SK-N-SH (cell line): ENCODE measurements at places on chromosomes 4 and X.

GRCh38 chrX:97846718-97847237 lies 963.1 kb downstream of the RPA4 start:
- H3K4me3 ChIP-seq = no peak overlapping the region
- no peaks in the 10 kb centered on the region for H3K27me3 ChIP-seq
- no peaks in the 10 kb centered on the region for H3K4me1 ChIP-seq
- no peaks in the 10 kb centered on the region for H3K36me3 ChIP-seq

GRCh38 chr4:123517971-123518370 lies 121.4 kb downstream of the SPRY1 start:
- no peaks in the 10 kb centered on the region; the same call in 1 of the 2 replicates for H3K4me1 ChIP-seq
- no peaks in the 10 kb centered on the region for H3K27me3 ChIP-seq
- no peak overlapping the region for H3K4me3 ChIP-seq
- DNase-seq = no peak

DNA sequence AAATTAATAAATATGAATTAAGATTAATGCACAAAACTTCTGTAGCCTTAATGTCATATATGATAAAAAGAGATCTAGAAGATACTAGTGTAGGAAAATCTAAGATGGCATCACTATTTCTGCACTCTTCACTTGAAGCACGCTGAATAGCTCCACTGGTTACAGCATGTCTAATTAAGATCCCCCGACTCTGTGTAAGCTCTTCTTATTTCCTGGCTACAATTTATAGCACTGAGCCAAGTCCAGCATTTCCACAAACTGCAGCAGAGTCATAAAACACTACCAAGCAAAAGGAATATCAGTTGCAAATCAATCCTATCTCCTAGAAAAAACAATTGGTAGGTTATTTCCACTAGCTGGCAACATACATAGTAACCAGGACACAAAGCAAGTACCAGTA lies 1.3 kb upstream of the CCNA2 start:
- no peak overlapping the region for H3K4me3 ChIP-seq
- peaks cover 12% of the 10 kb centered on the region for H3K4me1 ChIP-seq
- no peak overlapping the region for H3K27ac ChIP-seq
- H3K27me3 ChIP-seq = no peaks in the 10 kb centered on the region
- H3K36me3 ChIP-seq = peaks cover 37% of the 10 kb centered on the region

DNA sequence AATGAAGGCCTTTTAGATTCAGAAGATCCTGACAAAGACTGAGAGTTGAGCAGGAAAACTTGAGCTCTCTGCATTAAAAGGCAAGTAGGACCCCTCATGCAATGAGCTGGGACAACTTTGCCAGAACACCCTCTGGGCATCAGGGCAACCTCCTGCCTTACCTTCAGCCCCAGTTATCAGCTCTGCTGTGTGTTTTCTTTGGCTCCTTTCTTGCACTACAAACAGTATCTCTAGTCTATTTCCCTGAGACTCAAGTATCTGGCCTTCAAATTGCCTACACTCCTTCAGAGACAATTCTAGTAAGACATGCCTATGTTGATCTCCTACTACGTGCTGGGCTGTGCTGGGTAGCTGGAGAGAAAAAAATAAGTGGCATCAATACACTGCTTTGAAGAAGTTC lies 192.2 kb downstream of the MID1IP1 start:
- no peak overlapping the region for H3K4me3 ChIP-seq
- H3K27ac ChIP-seq = no peak overlapping the region
- no peaks in the 10 kb centered on the region for H3K27me3 ChIP-seq
- no peaks in the 10 kb centered on the region; the same call in 1 of the 2 replicates for H3K4me1 ChIP-seq

DNA sequence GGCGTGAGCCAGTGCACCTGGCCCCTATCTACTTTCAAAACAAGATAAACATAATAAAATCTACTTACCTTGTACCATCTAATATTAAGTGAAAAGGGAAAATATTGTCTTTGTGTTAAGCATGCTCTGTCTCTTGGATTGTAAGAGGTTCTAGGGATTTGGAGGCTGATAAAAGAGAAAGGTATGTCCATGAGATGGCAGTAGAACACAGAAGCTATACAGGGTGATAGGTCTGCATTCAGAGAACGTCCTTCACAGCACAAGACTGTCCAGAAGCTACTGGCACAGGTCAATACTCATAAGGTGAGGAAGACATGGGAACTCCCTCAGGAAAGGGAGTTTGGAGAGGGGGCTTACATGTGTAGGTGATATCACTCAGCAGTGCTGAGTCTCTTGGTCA lies 135.5 kb downstream of the TMEM47 start:
- no peak overlapping the region for H3K27ac ChIP-seq
- no peaks in the 10 kb centered on the region for H3K36me3 ChIP-seq
- no peak overlapping the region for H3K4me3 ChIP-seq
- H3K27me3 ChIP-seq = no peaks in the 10 kb centered on the region
- no peak for DNase-seq

GRCh38 chr4:76896614-76897535 lies 1.1 kb downstream of the SOWAHB start:
- DNase-seq = peak; percentile 76
- H3K4me3 ChIP-seq = peak overlapping the region; percentile 50
- no peak overlapping the region for H3K27ac ChIP-seq
- H3K4me1 ChIP-seq = no peaks in the 10 kb centered on the region
- H3K27me3 ChIP-seq = peaks cover 28% of the 10 kb centered on the region
- H3K36me3 ChIP-seq = no peaks in the 10 kb centered on the region

DNA sequence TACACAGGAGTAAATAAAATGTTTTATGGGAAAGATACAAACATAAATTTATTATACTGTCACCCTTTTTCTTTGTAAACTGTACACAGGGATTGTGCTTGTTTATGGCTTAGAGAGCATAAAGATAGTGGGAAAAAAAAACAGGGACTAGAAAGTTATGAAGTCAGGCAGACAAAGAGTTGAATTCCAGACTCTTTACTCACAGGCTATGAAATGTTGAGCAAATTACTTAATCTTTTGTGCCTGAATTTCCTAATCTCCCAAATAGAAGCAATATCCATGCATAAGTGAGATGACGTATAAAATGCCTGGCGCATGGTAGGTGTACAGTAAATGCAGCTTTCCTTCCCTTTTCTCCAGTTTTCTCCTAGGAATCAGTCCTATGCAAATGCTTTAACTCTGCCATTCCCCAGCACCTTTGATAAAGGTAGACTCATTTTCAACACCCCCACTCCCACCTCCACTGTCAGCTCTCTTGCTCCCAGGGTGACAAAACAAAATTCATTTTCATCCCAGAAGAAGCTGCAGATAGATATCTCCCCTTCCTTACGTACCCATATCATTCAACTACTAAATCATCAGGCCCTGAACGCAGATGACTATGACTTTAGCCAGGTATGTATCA lies 44.5 kb upstream of the BTC start:
- DNase-seq = no peak

DNA sequence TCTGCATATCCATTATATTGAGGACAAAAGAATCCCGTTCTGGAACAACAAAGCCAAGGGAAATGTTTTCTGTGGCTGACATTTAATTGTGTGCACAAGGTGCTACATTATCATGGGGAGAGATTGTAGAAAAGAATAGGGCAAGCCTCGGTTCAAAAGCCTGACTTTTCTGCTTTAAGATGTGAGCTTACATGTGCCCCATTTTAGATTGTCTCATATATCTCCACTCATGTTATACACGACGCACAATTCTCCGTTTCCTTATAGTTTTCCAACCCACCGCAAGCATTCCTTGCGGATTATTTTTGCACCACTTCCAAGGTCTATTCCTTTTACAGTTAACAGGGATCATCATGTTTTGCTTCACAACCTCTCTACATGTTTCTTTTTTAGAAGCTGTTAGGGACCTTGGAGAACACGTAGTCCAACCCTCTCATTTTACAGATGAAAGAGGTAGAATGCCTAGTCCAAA lies 99.6 kb upstream of the MAML3 start:
- H3K4me1 ChIP-seq = peaks cover 56% of the 10 kb centered on the region
- no peak overlapping the region for H3K4me3 ChIP-seq
- H3K27me3 ChIP-seq = no peaks in the 10 kb centered on the region
- H3K36me3 ChIP-seq = no peaks in the 10 kb centered on the region
- H3K27ac ChIP-seq = peak overlapping the region; percentile 82

GRCh38 chr4:165118256-165118909 lies 5.7 kb upstream of the TMEM192 start:
- H3K4me3 ChIP-seq = no peak overlapping the region
- peaks cover 2% of the 10 kb centered on the region; the same call in 1 of the 2 replicates for H3K4me1 ChIP-seq
- DNase-seq = no peak

DNA sequence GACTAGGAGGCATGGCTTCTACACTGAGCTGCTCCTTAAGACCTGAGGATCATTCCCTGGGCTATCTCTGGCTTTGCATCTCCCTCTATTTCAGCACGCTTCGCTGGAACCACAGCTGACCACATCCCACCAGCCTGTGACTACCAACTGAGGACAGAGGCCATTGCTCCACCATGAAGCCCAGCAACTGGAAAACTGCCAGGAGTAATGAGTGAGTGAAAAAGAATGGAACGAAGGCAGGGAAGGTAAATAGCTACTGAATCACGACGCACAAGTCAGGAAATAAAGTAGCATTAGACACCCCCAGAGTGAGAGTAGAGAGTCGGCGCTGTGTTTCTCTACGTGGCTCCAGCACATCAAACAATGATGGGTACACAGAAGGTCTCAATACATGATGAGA lies 314.7 kb downstream of the LDB2 start:
- H3K4me3 ChIP-seq = no peak overlapping the region
- no peak overlapping the region for H3K27ac ChIP-seq
- H3K36me3 ChIP-seq = no peaks in the 10 kb centered on the region
- no peak for DNase-seq
- H3K27me3 ChIP-seq = no peaks in the 10 kb centered on the region

DNA sequence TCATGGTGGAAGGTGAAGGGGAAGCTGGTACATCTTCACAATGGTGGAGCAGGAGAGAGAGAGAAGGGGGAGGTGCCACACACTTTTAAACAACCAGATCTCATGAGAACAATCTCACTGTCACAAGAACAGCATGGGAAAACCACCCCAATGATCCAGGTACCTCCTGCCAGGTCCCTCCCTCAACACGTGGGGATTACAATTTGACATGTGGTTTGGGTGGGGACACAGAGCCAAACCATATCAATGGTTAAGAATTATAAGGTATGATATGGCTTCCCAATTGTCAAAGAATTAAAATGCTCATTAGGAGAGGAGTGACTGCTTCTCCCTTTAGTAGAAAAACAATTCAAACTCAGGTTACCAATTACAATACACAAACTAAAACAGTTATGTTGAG lies 143.3 kb downstream of the PDLIM5 start:
- H3K27ac ChIP-seq = no peak overlapping the region
- DNase-seq = no peak
- peaks cover 10% of the 10 kb centered on the region; the same call in 1 of the 2 replicates for H3K4me1 ChIP-seq
- H3K27me3 ChIP-seq = no peaks in the 10 kb centered on the region

DNA sequence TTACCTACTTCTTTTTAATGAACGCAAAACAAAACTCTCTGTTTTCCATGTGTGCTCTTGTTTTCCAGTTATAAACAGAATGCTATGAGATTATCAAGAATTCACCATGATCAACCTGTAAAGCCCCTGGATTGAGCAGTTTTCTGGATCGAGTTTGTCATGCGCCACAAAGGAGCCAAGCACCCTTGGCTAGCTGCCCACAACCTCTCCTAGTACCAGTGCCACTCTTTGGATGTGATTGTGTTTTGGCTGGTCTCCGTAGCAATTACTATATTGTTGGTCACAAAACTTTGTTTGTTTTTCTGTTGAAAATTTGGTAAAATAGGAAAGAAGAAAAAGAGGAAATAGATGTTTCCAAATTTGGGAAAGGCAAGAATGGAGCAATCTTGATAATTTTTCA lies 51.1 kb downstream of the UGT2B7 start:
- no peaks in the 10 kb centered on the region for H3K36me3 ChIP-seq
- no peak overlapping the region for H3K27ac ChIP-seq
- no peaks in the 10 kb centered on the region for H3K4me1 ChIP-seq
- H3K4me3 ChIP-seq = no peak overlapping the region
- H3K27me3 ChIP-seq = no peaks in the 10 kb centered on the region; the same call in 1 of the 2 replicates
- DNase-seq = no peak

DNA sequence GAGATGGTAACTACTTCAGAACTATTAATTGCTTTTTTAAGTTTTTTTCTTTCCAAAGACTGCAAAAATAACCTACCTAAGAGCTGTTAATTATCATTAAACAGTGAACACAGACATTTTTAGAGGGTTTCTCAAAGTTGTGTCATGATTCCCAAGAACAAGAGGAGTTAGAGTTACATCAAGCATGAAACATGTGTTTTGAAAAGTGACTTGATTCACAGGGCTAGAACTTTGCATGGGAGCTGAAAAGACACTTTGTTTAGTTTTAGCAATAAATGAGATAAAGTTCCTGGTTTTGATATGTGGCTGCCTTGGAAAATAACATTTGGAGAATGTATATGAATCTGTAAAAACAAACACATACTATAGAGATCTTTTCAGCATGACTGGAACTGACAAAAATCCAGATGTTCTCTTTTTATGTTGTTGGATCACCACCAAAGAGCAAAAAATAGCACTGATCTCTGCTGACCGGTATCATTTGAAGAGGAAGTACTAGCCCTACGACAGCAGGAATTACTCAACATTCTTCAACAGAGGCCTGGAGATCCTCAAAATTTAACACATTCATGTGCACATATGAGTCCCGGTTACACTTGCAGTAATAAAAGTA lies 173.0 kb upstream of the PCDH18 start:
- H3K4me3 ChIP-seq = no peak overlapping the region
- no peaks in the 10 kb centered on the region for H3K27me3 ChIP-seq
- no peak for DNase-seq
- H3K36me3 ChIP-seq = no peaks in the 10 kb centered on the region

DNA sequence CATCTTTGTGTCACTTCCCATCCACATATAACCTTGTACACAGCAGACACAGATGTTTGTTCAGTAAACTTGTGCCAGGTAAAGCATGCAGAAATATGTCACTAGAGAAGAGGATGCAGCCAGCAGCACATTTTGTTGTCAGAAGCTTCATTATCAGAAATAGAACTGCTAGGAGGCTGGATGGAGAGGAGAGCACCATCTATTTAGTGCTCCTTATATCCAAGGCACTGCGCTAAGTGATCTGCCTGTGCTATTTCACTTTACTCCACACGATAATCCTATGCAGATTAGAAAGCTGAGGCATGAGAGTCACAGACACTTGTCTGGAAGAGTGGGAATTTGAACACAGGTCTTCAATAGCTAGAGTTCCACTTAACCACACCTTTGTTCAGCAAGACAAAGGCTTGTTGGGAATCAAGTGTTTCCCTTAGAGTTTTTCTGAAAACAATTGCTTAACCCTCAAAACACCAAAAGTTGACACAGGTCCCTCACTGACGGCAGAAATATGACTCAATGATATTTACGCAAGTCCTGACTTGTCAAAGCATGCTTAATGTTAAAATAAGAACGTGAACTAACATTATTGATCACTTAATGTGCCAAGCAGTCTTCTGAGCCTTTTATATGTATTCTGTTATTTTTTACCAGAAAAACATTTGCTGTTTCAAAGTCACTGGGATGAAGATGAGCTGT lies 1.2 kb upstream of the QDPR start:
- peaks cover 7% of the 10 kb centered on the region; the same call in 1 of the 2 replicates for H3K27me3 ChIP-seq
- no peak overlapping the region for H3K27ac ChIP-seq
- H3K4me3 ChIP-seq = no peak overlapping the region
- peaks cover 4% of the 10 kb centered on the region; the same call in 1 of the 2 replicates for H3K4me1 ChIP-seq

GRCh38 chrX:84240848-84241565 lies 53.0 kb upstream of the RPS6KA6 start:
- no peak for DNase-seq
- H3K27ac ChIP-seq = no peak overlapping the region
- no peaks in the 10 kb centered on the region for H3K36me3 ChIP-seq
- H3K4me3 ChIP-seq = no peak overlapping the region
